ENCODE measurements at places on chromosomes 5 and 9.

- DNase-seq = no peak
These were observed 50.1 kb downstream of the COL27A1 start for GRCh38 chr9:114205171-114206015.

DNA sequence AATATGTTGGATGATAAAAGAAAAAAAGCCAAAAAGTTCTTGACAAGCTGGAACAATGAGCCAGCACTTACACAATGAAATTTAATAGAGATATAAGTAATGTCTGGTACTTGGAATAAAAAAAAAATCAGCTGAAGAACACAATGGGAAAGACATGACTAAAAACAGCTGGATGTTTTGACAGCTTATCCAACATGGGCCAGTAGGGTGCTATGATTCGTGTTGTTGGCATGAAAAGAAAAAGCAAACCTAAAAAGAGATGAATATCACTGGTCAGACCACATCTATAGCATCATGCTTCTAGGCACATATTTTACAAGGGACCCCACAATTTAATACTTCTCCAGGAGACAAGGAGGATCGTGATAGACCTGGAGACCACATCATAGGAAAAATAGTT lies 175.3 kb downstream of the ARL15 start:
- DNase-seq = no peak

DNA sequence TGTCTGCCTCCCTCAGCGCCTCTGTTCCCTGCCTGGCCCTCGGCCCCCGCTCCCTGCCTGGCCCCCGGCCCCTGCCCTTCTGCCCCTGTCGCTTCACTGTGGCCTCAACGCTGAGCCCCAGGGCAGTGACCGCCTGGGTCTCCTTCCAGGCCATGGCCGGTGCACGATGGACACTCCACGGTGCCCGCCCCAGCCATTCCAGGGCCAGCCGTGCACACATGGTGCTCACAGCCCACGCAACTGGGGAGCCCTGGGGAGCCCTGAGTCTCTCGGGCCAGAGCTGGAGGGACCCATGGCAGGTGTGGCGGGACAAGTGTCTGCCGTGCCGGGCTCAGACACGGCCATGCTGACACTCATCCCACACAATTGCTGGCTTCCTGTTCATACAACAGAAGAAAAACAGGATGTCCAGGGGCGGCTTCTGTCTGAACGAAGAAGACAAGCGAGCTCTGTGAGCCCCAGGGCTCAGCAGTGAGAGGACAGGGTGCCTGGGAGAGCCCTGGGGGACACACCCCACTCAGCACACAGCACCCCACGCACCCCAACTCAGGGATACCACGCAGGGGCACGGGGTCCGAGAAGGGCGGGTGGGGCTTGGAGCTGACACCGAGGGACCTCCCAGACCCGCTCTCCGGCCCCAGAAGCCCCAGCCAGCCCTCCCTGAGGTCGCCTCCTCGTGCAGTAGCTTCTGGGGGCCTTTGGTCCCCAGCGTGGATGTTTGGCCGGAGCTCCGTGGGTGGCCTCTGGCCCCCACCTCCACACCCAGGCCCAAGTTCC lies 35.7 kb downstream of the EXD3 start:
- no peak for DNase-seq

DNA sequence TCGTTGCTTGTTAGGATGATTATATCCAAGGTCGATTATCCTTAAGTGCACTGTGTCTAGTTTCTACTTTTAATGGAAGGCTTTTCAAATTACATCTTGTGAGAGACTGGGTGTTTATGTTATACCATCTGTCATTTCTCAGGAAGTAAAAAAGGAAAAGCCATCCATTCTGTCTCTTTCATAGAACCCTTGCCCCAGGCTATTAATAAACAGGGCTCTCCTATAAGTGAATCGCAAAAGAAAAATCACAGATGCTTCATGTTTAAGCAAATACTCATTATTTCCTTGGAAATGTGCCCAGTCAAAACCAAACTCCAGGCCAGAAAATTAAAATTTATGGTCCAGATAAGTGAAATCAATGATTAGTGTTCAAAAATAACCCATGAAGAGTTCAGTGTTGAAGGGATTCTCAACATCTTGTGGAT lies 58.1 kb downstream of the STARD4 start:
- DNase-seq = no peak

DNA sequence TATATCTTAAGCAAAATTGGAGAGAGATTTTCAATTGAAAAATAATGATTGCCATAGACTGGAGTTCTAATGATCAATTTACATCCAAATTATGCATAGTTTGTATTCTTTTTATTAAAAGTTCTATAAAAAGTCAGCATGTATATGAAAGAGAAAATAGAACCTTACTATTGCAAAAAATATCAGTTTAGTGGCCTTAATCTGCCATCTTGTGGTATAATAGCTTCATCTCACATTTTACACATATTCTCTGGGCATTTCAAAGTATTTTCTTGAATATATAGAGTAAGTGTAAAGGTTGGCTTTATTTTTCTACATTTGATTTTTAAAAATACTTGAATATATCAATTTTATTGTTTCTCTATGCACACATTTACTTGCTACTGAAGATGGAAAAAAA lies 1858.6 kb upstream of the CDH9 start:
- DNase-seq = no peak

DNA sequence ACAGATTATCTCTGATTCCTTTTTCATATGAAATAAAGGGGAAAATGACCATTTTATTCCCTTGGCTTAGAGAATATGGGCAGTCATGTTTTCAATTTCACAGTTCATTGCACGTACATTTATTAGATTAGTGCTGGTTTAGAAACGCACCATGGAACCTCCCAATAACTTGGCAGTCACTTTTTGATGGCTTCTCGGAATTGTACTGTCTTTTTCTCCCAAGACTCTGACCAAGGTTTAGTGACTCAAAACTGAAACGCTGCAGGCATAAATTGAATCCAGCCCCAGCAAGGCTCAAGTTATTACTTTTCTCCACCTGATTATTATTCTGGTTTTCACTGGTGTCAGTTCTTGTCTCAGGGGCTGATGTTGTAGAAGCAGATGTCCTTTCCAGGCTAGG lies 55.6 kb upstream of the EGFLAM start:
- no peak for DNase-seq

GRCh38 chr9:89738137-89738932 lies 133.5 kb downstream of the GADD45G start:
- no peak for DNase-seq

GRCh38 chr9:36818242-36818938 lies 215.7 kb downstream of the PAX5 start:
- no peak for DNase-seq

DNA sequence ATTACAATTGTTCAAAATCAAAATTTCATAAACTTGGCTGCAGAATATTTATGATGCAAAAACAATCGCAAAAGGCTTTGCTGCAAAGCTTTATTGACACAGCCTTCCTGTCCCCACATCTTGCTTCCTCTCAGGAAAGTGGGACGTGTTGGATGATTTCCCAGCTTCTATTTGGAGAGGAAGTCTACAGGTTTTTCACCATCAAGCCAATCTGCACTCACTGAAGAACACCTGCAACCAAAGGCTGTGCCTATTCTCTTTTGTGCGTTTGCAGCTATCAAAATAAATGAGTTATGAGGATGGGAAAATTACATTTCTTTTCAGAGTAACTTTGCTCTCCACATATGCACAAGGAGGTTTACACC lies 214.4 kb downstream of the PLK2 start:
- DNase-seq = peak; percentile 69

- DNase-seq = no peak
These were observed 118.1 kb downstream of the NR2F1-AS1 start for GRCh38 chr5:93462916-93463315.

- DNase-seq = no peak
These were observed 655.2 kb upstream of the RIOK2 start for GRCh38 chr5:97838214-97838613.

GRCh38 chr5:127101533-127101932 lies 28.2 kb upstream of the C5orf63 start:
- DNase-seq = no peak

DNA sequence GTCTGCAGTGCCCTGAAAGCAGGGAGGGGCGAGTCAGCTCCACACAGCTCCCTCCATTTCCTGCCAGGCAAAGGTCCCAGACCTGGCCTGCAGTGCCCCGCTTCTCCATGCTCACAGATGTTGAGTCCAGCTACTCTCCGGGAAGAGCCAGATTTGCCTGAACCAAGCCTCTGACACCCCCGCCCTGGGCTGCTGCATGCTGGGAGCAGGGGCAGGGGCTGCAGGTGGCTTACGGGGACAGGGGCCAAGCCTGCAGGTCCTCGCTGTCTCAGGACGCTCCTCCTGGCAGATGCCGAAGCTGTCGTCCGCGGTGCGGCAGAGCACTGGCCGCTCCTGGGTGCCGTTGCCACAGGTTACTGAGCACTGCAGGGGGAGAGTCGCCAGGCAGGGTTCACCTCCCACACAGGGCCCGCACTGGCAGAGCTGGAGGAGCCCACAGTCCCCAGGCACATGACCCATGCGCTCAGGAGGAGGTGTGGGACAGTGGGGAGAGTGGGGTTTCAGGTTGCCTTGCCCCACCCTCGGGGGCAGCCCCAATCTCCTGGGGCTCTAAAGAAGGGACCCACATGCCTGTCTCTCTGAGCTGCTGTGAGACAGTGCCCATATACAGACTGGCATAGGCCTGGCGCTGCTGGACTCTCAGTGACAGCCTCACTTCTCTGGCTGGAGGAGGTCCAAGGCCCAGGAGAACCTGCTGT lies 62.4 kb downstream of the ZNF354C start:
- no peak for DNase-seq

DNA sequence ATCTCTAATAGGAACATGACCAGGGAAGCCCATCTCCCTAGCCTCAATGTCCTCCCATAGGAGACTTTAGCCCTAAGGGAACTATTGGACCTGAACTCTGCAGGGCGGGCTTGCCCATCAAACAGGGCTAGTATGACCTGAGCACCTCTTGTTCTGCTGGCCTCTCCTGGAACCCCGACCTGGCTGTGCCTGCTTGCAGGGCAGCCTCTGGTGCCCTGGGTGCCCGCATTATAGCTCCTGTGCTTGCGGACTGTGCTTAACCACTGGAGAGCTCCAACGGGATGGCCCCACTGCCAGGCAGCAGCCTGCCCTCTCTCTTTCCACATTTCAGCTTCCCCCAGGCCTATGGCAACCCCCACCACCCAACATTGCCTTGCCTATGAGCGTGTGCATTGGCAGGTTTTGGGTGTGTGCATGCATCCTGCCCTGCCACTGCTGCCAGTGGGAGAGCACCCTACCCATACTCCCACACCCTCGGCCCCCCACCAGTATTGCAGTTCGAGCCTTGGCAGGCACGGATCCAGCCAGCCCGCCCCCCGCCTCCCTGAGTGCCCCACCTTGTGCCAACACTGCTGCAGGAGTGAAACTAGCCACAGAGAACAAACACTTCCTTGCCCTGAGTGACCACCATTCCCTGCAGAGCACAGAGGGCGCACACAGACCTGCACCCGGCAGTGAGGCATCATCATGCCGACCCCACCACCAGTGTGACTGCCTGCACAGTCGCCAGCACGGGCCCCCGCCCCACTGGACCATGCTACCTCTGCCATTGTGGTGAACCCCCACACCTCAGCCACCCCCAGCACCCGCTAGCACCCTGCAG lies 1123.8 kb upstream of the CDH6 start:
- DNase-seq = no peak

DNA sequence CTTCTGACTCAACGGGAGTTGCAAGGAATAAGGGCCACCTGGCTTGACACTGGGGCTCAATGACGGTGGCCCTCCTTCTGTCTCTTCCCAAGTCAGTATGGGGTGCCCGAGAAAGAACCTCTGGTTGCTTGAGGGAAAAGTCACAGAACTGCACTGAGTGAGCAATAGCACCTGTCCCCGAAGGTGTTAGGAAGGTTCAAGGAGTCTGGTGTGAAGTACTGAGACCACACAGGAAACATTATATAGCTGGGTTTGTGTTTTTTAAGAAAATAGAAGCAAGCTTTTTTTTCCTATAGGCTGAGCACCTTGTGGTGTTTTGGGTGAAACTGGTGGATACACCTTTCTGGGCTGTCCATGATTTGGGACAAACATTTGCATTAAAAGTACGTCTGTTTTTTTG lies 62.9 kb downstream of the SPIN1 start:
- DNase-seq = no peak

DNA sequence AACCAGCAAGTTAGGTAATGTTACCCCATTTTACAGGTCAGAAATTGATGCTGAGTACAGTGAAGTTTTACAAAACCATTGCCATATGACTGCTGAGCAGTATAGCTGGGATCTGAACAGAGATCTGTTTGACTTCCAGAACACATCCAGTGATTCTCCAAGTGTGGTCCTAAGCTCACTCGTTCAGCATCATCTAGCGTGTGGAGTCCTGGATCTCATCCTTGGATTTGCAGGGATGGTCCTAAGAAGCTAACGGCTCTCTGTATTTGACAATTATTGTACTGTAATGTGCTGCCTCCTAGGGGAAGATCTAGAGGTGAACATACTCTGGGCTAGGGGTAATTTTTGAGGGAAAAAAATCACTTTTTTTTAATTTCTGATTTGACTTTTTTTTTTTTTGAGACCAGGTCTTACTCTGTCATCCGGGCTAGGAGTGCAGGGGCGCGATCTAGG lies 1.4 kb downstream of the SLC26A2 start:
- DNase-seq = no peak

GRCh38 chr5:119072496-119072895 lies 1.6 kb downstream of the DMXL1 start:
- DNase-seq = no peak

DNA sequence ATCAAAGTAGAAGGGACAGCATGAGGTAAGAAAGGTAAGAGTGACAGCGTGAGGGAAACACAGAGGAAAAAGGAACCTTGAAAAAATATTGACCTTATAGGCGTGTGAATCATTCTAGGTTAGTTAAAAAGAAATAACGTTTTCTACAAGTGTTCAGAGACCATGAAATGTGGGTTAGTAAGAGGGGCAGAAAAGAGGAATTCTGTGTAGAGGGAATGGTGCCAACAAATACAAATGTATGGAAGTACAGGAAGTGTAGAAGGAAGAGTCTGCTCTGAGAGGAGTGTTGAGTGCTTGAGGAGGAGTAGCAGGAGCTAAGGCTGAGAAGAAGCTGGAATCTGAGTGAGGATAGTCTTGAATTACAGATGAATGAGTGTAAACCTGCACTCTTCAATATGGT lies 418.6 kb upstream of the RIOK2 start:
- DNase-seq = no peak

- no peak for DNase-seq
These were observed 129.7 kb downstream of the RAPGEF6 start for GRCh38 chr5:131505237-131505908.

DNA sequence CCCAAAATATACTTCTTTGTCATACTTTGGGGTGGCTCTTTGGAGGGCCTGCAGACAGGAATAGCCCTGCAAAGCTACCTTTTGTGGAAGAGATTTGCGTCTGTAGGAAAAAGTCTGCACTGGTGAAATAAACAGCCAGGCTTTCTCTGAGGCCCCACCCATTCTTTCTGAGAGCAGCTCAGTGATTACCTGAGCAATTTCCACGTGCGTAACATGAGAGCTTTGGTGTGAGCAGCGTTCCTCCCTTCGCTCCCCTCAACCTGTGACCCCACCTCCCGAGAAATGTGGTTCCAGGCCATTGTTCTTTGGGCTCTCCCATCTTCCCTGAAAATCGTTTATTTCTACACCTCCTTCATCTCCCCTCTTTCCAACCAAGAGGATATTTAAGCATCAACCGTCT lies 23.8 kb upstream of the FBP1 start:
- no peak for DNase-seq

- no peak for DNase-seq
These were observed 22.2 kb upstream of the LHFPL2 start for GRCh38 chr5:78670701-78671269.

GRCh38 chr9:69044240-69045219 lies 9.0 kb downstream of the FXN start:
- no peak for DNase-seq

Data from heart right ventricle (tissue), 16 donors.